ENCODE measurements at places on chromosomes 7 and 10. TPM values are rescaled to one million over a fixed set of nuclear protein-coding genes. Genes with fewer than 3 reads are reported as not detected.

Gene SFTPA2
- total RNA-seq, result 6.9 TPM

Gene SFMBT2
- total RNA-seq, result 0.02 TPM

Gene TAS2R3
- total RNA-seq, result 1.4 TPM

Gene FIS1
- 114 TPM for total RNA-seq

Gene STEAP1
- 18.8 TPM for total RNA-seq

Gene INTS1
- total RNA-seq, result 167 TPM

Gene MPP7
- total RNA-seq, result 64.5 TPM

Gene ATG9B
- 2.1 TPM for total RNA-seq

Gene ABCF2
- total RNA-seq, result 63.7 TPM

- no peaks in the 10 kb centered on the region for H3K4me1 ChIP-seq
- no peak for DNase-seq
- no peak overlapping the region for H3K27ac ChIP-seq
- H3K36me3 ChIP-seq, result no peaks in the 10 kb centered on the region
- H3K27me3 ChIP-seq, result peaks cover 65% of the 10 kb centered on the region
Observed at GRCh38 chr7:127251465-127252376, 1.0 kb downstream of the GRM8 start.

DNA sequence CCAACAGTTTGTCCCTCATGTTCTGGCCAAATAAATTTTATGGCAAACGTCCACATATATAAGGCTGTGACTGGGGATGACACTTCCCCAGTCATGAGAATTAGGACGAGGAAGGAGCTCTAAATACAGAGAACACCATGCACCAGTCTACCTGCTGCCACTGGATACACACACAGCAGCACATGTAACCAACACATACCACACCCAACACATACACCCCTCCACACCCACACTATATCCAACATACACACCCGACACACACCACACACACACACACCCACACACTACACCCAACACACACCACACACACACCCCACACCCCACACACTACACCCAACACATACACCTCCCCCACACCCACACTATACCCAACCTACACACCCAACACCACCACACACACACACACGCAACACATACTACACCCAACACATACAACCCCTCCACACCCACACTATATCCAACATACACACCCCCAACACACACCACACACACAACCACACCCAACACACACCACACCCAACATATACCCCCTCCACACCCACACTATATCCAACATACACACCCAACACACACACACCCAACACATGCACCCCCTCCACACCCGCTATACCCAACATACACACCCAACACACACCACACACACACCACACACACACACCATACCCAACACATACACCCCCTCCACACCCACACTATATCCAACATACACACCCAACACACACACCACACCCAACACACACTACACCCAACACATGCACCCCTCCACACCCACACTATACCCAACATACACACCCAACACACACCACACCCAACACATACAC is 74.1 kb downstream of the HIPK2 start:
- no peak overlapping the region for H3K27ac ChIP-seq
- no peak for DNase-seq
- no peaks in the 10 kb centered on the region for H3K4me1 ChIP-seq
- H3K36me3 ChIP-seq, result peaks cover 4% of the 10 kb centered on the region
- no peak overlapping the region for H3K4me3 ChIP-seq

DNA sequence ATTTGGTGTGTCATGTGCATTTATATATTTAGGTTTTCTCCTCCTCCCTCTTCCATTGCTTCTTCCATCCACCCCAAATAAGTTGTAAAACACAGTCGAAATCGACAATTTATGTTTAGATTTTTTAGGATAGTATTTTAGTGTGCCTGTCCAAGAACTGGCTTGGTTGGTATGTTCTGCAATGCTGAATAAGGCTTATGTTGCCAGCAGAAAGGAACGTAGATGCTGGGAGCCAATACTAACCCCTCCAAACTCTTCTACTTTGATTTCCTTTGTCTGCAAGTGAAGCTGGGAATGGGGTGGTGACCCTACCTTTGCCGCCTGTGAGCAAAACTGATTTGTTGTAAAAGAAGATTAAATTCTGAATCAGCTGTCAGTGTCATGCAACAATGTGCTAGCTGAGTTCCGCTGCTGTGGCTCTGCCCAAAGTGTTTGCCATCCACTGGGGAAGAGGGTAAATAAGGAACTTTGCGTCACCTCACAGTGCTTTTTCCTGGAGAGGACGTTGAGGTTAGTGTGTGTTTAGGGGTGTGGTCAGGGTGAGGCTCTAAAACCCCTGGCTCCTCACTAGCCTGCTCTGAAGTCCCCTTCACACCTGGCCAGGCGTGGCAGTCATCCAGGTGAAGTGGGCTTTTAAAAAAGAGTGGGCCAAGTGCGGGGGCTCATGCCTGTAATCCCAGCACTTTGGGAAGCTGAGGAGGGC is 44.4 kb downstream of the TACC2 start:
- no peak overlapping the region for H3K27ac ChIP-seq
- H3K4me3 ChIP-seq, result no peak overlapping the region
- no peak for DNase-seq
- no peaks in the 10 kb centered on the region for H3K36me3 ChIP-seq

DNA sequence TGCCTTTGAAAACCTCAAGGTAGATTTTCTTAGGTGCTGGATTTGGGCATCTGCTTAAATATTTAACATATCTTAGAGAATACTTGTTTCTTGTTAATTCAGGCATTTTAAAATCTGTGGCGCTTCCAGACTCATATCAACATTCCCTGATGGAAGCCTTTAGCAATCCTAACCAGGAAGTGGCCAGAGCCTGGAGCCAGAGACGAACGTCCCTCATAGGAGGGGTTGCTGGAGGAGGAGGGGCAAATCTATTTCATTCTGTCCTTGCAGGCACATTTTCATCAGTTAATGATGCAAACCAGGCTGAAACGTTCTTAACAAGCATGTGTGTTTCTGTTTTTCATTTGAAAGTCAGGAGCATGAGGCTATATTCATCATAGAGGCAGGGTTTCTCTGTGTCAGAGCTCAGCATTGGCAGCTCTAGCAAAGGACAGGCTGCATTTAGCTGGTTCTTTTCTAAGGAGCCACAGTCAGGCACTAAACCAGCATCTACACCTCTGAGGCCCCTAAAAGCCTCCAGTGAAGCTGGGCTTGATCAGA is 17.8 kb upstream of the IFIT2 start:
- no peaks in the 10 kb centered on the region for H3K36me3 ChIP-seq
- no peak overlapping the region for H3K4me3 ChIP-seq
- H3K27me3 ChIP-seq, result no peaks in the 10 kb centered on the region
- H3K4me1 ChIP-seq, result peaks cover 35% of the 10 kb centered on the region
- DNase-seq, result no peak

DNA sequence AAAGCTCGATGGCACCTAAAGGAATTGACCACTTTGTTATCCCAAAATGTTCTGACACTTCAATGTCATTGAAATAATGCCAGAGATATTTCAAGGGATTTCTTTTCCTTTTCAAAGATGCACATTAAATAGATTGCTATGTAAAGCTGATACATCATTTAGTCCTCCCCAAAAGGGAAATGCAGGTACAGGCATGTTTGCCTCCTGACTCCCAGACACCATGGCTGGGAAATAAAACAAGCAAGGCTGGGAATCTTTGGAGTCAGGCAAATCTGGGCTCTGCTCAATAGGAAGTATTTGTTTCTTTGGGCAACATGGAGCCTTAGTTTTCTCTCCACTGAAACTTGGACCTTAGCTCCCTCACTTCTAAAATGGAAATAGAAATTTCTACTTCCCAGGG is 230.8 kb upstream of the LRRTM3 start:
- no peak overlapping the region for H3K4me3 ChIP-seq
- H3K36me3 ChIP-seq, result no peaks in the 10 kb centered on the region
- no peaks in the 10 kb centered on the region for H3K4me1 ChIP-seq
- no peaks in the 10 kb centered on the region for H3K27me3 ChIP-seq
- DNase-seq, result no peak

GRCh38 chr10:30842894-30843293 is 188.8 kb downstream of the ZNF438 start:
- H3K27me3 ChIP-seq, result no peaks in the 10 kb centered on the region
- H3K4me1 ChIP-seq, result no peaks in the 10 kb centered on the region
- no peak overlapping the region for H3K4me3 ChIP-seq
- no peak for DNase-seq
- no peak overlapping the region for H3K27ac ChIP-seq
- no peaks in the 10 kb centered on the region for H3K36me3 ChIP-seq

DNA sequence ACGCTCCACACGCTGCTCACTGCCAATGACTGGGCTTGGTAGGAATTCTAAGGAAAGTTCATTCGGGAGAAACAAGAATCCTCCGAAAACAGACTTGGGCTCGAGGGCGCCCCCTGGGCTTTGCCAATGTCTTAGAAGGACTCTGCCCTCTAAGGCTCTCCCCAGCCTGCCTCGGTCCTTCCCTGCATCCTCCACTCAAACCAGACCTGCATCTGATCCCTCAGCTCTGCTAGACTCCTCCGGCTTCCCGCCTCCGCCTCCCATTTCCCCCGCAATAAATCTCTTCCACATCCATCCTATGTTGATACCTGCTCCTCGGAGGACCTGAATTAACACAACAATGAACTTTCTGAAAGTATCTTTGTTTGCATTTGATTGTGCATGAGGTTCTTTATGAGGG is 177.6 kb downstream of the PLPP4 start:
- H3K27me3 ChIP-seq, result peaks cover 13% of the 10 kb centered on the region
- H3K4me3 ChIP-seq, result no peak overlapping the region
- H3K36me3 ChIP-seq, result no peaks in the 10 kb centered on the region
- peak; percentile 12 for DNase-seq

GRCh38 chr10:19347621-19348020 is 299.0 kb downstream of the MALRD1 start:
- DNase-seq, result no peak
- H3K4me3 ChIP-seq, result no peak overlapping the region
- H3K36me3 ChIP-seq, result no peaks in the 10 kb centered on the region
- H3K27me3 ChIP-seq, result no peaks in the 10 kb centered on the region
- no peaks in the 10 kb centered on the region for H3K4me1 ChIP-seq
- no peak overlapping the region for H3K27ac ChIP-seq

- no peak overlapping the region for H3K27ac ChIP-seq
- H3K27me3 ChIP-seq, result no peaks in the 10 kb centered on the region
- no peaks in the 10 kb centered on the region for H3K4me1 ChIP-seq
- H3K4me3 ChIP-seq, result no peak overlapping the region
- DNase-seq, result no peak
Observed at GRCh38 chr7:44113764-44114354, 9.5 kb downstream of the POLD2 start.

- H3K27me3 ChIP-seq, result no peaks in the 10 kb centered on the region
- DNase-seq, result no peak
- no peak overlapping the region for H3K27ac ChIP-seq
Observed at GRCh38 chr10:110032801-110033700, 25.3 kb downstream of the ADD3 start.

- no peak overlapping the region for H3K4me3 ChIP-seq
- H3K27me3 ChIP-seq, result no peaks in the 10 kb centered on the region
- DNase-seq, result no peak
- H3K36me3 ChIP-seq, result no peaks in the 10 kb centered on the region
Observed at GRCh38 chr10:59781511-59781910, 28.3 kb upstream of the MRLN start.

- no peaks in the 10 kb centered on the region for H3K4me1 ChIP-seq
- H3K27ac ChIP-seq, result no peak overlapping the region
- DNase-seq, result no peak
- H3K4me3 ChIP-seq, result no peak overlapping the region
Observed at GRCh38 chr7:22662036-22662435, 65.0 kb upstream of the IL6 start.

GRCh38 chr10:988667-989545 is 672 bp downstream of the GTPBP4 start:
- no peaks in the 10 kb centered on the region for H3K27me3 ChIP-seq
- H3K4me3 ChIP-seq, result peak overlapping the region; percentile 99
- H3K4me1 ChIP-seq, result peaks cover 38% of the 10 kb centered on the region
- peak overlapping the region; percentile 68 for H3K27ac ChIP-seq
- H3K36me3 ChIP-seq, result peaks cover 36% of the 10 kb centered on the region
- DNase-seq, result no peak

DNA sequence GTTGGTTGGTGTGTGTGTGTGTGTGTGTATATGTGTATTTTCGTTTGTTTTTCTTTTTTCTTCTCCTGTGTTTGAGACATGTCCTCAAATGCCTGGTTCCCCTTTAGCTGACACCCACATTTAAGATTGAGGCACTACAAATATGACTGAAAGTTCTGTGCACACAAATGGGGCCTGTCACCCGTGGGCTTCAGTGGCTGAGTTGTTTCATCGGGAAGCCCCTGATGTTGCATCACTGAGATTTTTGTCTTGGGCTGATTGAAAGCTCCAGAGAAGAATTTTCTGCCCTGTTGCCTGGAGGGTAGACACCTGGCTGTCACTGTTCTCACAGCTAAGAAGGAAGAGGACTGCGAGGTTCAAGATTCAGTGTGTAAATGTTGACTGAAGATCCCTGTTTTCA is 283.8 kb upstream of the C7orf33 start:
- 0 out of 2 replicates have a peak, but pooled peaks cover 5% of the 10 kb centered on the region for H3K27me3 ChIP-seq
- no peak overlapping the region for H3K27ac ChIP-seq
- no peaks in the 10 kb centered on the region for H3K4me1 ChIP-seq
- H3K36me3 ChIP-seq, result no peaks in the 10 kb centered on the region
- no peak overlapping the region for H3K4me3 ChIP-seq

GRCh38 chr7:31004393-31004792 is 40.6 kb downstream of the GHRHR start:
- H3K27me3 ChIP-seq, result peaks cover 34% of the 10 kb centered on the region
- no peak for DNase-seq
- no peaks in the 10 kb centered on the region for H3K4me1 ChIP-seq
- no peak overlapping the region for H3K4me3 ChIP-seq

DNA sequence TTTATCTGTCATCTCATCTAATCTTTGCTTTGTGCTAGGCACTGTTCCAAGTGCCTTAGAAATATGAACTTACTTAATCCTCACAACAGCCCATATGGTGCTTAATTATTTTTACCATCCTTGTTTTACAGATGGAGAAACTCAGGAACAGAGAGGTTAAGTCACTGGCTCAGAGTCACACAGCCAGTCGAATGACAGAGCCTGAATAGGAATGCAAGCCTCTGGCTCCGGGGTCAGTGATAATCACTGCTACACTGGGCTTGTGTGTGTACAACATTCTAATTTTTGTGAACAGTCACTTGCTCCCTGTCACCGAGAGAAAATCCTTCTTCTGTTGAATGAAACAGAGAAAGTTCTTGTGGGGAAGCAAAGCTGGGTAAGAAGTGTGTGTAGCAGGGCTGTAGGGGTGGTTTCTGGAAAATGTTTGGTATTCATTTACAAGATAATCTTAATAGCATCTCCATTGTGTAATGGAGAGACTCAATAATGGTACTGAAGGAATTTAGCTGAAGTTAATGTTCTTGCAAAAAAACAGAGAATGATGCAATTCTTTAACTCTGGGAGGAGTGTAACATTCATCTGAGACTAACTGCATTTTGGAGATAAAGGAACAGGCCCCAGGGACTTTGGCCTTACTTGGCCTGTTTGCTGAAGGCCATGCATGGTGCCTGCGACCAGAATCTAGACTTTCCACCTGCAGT is 290.6 kb downstream of the FRMD4A start:
- no peak overlapping the region for H3K27ac ChIP-seq
- no peaks in the 10 kb centered on the region for H3K4me1 ChIP-seq
- H3K4me3 ChIP-seq, result no peak overlapping the region
- no peak for DNase-seq
